ENCODE measurements at places on chromosomes 16 and 17.

DNA sequence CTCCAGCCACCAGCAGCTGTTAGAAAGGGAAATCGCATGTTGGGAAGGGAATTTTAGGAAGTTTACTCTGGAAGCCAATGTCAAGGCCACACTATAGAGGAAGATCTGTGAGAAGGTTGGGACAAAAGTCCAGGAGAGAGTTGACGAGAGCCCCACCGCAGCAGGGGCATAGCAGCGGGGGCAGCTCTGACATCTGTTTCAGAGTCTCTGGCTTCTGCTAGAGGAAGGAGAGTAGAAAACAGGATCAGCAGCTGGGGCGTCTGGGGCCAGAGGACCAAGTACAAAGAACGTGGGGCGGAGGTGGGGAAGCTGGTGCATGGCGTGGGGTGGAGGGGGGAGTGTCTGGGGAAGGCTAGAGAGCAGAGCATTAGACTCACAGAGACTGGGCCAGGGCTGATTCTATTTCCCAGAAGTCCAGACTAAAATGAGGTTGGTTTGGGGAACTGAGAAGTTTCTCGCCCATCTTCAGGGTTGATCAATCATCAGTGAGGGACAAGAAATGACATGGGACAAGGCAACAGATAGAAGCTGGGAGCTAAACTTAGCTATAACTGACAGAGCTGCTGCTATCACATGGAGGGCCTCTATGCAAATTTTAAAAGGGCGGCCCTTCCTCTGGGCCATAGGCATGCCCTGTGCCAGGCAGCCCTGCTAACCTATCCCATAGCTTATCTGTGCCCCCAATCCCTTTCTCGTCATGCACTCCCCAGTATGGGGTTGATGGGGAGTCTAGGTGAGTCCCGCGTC is 1.2 kb downstream of the RABEP2 start:
- H3K27ac ChIP-seq: peak overlapping the region; percentile 25
- H3K4me1 ChIP-seq: peaks cover 11% of the 10 kb centered on the region
- no peak for DNase-seq
- peak overlapping the region; percentile 89 for H3K4me3 ChIP-seq
- H3K27me3 ChIP-seq: peaks cover 7% of the 10 kb centered on the region
- peaks cover 4% of the 10 kb centered on the region for H3K36me3 ChIP-seq

DNA sequence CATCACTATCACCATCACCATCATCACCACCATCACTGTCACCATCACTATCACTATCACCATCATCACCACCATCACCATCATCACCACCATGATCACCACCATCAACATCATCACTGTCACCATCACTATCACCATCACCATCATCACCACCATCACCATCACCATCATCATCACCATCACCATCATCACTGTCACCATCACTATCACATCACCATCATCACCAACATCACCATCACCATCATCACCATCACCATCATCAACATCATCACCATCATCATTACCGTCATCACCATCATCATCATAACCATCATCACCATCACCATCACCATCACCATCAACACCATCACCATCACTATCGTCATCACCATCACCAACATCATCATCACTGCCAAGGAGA is 273.8 kb downstream of the FOXL1 start:
- peaks cover 13% of the 10 kb centered on the region for H3K4me1 ChIP-seq
- DNase-seq: no peak
- no peaks in the 10 kb centered on the region for H3K36me3 ChIP-seq
- H3K27ac ChIP-seq: no peak overlapping the region
- no peak overlapping the region for H3K4me3 ChIP-seq

- H3K27ac ChIP-seq: no peak overlapping the region
- no peak for DNase-seq
- H3K4me1 ChIP-seq: peaks cover 3% of the 10 kb centered on the region
- peaks cover 3% of the 10 kb centered on the region for H3K27me3 ChIP-seq
These were observed 1.4 kb downstream of the NSMCE1 start for GRCh38 chr16:27267037-27267677.

- H3K4me3 ChIP-seq: peak overlapping the region; percentile 85
- no peaks in the 10 kb centered on the region for H3K4me1 ChIP-seq
- no peak for DNase-seq
These were observed 25.4 kb downstream of the ZFP90 start for GRCh38 chr16:68564382-68564985.

GRCh38 chr17:55426851-55427586 is 5.4 kb upstream of the MMD start:
- no peaks in the 10 kb centered on the region for H3K36me3 ChIP-seq
- H3K4me1 ChIP-seq: peaks cover 12% of the 10 kb centered on the region
- peaks cover 4% of the 10 kb centered on the region for H3K27me3 ChIP-seq
- no peak overlapping the region for H3K27ac ChIP-seq
- no peak overlapping the region for H3K4me3 ChIP-seq
- no peak for DNase-seq

DNA sequence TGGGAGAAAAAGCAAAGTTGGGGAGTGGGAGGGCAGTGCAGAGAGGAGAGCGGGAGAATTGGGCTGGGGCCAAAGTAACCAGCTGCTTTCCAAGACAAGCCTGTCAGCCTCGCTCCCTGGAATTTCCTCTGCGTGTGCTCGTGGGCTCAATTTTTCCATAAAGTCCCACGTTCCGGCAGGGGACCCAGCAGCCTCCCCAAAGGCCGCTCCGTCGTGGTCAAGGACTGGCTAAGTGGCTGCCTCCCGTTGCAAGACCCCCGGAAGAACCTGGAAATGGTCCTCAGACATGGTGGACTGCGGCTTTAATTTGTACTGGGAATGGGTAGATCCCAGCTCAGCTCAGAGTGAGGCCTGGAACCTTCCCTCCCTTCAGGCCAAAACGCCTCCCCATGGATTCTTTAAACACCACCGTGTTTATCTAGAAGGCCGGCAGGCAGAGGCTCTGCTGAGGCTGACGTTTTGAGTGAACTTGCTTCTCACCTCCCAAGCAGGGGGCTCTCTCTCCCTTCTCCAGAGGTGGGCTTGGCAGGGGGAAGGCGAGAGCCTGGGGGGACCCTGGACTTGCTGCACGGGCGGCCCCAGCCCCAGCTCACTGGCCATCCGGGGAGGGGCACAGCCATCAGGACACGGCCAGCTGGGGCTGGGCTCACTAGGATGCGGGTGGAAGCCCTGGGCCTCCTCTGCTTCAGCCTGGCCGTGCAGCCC is 190.0 kb downstream of the C16orf95 start:
- H3K27me3 ChIP-seq: peaks cover 17% of the 10 kb centered on the region
- peaks cover 8% of the 10 kb centered on the region for H3K36me3 ChIP-seq
- no peak overlapping the region for H3K27ac ChIP-seq
- peaks cover 8% of the 10 kb centered on the region for H3K4me1 ChIP-seq

GRCh38 chr17:69858460-69858859 is 216.6 kb upstream of the KCNJ16 start:
- no peak overlapping the region for H3K27ac ChIP-seq
- DNase-seq: no peak
- no peaks in the 10 kb centered on the region for H3K4me1 ChIP-seq
- no peaks in the 10 kb centered on the region for H3K36me3 ChIP-seq

DNA sequence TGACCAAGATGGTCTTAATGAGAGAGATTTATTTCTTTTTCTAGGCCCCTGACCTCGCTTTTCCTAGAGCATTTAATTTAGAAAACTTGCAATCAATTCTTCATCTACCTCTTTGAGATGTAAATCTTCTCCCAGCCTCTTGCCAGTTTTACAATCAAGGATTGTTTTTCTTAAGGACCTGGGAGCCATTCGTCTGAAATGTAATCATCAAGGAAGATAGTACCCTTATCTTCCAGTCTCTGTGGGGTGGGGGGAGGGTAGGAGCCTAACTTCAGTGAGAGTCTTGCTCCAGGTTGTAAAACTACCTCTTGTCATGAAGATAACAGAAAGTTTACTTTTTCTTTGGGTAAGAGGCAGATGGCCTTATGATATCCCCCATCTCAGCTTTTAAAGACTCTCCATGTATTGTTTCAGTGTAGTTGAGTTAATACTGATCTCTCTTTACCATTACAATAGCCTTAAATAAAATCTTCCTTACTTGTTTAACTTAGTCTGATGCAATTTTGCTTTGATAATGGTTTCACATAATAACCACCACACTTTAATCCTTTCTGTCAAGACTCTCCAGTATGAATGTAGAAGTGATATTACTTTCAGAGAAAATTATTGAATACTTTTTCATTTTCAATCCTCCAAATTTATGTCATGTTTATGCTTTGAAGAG is 110.2 kb upstream of the CPHXL start:
- H3K4me3 ChIP-seq: no peak overlapping the region
- H3K27me3 ChIP-seq: peaks cover 4% of the 10 kb centered on the region
- no peaks in the 10 kb centered on the region for H3K4me1 ChIP-seq
- H3K27ac ChIP-seq: no peak overlapping the region
- no peaks in the 10 kb centered on the region for H3K36me3 ChIP-seq

GRCh38 chr17:32596628-32597027 is 109.8 kb downstream of the CDK5R1 start:
- H3K36me3 ChIP-seq: peaks cover 3% of the 10 kb centered on the region
- H3K27me3 ChIP-seq: peaks cover 5% of the 10 kb centered on the region
- H3K4me1 ChIP-seq: no peaks in the 10 kb centered on the region
- no peak for DNase-seq
- no peak overlapping the region for H3K4me3 ChIP-seq

- H3K4me3 ChIP-seq: no peak overlapping the region
- peaks cover 2% of the 10 kb centered on the region for H3K4me1 ChIP-seq
- DNase-seq: no peak
- H3K27ac ChIP-seq: no peak overlapping the region
These were observed 73.7 kb downstream of the MAP2K4 start for GRCh38 chr17:12094336-12094735.

DNA sequence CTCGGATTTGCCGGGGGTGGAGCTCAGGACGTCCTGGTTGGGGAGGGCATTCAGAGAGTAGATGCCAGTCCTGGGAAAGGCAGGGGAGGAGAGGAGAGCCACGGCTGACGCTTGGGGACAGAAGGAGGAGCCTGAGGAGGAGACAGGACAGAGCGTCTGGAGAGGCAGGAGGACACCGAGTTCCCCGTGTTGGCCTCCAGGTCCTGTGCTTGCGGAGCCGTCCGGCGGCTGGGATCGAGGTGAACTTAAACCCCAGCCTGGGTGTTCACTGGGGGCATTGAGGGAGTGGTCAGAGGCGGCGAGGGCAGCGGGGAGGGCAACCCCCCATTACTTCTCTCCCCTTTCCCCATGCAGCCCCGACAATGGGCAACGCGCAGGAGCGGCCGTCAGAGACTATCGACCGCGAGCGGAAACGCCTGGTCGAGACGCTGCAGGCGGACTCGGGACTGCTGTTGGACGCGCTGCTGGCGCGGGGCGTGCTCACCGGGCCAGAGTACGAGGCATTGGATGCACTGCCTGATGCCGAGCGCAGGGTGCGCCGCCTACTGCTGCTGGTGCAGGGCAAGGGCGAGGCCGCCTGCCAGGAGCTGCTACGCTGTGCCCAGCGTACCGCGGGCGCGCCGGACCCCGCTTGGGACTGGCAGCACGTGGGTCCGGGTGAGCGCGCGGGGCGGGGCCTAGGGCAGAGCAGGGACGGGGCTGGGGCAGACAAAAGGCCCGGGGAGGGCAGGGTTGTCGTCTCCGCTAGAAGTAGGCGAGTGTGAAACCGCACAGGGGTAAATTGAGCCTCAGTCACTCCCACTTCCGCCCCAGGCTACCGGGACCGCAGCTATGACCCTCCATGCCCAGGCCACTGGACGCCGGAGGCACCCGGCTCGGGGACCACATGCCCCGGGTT is 3.7 kb downstream of the NOL3 start:
- H3K27ac ChIP-seq: peak overlapping the region; percentile 80
- peaks cover 23% of the 10 kb centered on the region for H3K36me3 ChIP-seq
- peak overlapping the region; percentile 88 for H3K4me3 ChIP-seq
- H3K4me1 ChIP-seq: peaks cover 28% of the 10 kb centered on the region
- peak; percentile 70 for DNase-seq
- H3K27me3 ChIP-seq: peaks cover 46% of the 10 kb centered on the region

Data from endothelial cell (in vitro differentiated cells).